T-helper 2 cell treated with Interferon-gamma antibody and Interleukin-4, amounts not matched to agents 5 μg/mL and 100 μg/mL, for 36 hours (primary cell): ENCODE measurements at places on chromosomes 2 and 18.

DNA sequence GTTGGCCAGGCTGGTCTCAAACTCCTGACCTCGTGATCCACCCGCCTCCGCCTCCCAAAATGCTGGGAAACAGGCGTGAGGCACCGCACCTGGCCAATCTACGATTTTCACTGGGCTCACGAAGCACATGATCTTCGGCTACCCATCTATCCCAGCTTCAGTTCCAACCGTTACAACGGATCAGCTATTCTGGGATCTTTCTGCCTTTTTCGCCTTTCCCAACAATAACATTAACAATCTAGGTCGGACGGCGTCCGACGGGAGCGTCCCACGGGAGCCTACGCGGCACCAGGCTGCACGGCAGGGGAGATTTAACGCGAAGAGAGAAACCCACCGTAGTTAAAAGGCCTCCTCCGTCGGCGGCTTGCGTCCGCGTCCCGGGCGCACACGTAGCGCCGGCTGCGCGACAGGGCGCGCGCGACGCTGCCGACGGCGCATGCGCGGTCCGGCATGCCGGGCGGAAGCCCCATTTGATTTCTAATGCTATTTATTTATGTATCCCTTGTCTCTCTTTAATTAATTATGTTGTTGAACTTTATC is at the start of gene MSL3B:
Gene MSL3B (minus strand): TSS at position 394 of the 540 bp plus-strand sequence.
- peak; percentile 61 for DNase-seq
- H3K36me3 ChIP-seq, result peaks cover 25% of the 10 kb centered on the region
- H3K27me3 ChIP-seq, result peaks cover 26% of the 10 kb centered on the region

DNA sequence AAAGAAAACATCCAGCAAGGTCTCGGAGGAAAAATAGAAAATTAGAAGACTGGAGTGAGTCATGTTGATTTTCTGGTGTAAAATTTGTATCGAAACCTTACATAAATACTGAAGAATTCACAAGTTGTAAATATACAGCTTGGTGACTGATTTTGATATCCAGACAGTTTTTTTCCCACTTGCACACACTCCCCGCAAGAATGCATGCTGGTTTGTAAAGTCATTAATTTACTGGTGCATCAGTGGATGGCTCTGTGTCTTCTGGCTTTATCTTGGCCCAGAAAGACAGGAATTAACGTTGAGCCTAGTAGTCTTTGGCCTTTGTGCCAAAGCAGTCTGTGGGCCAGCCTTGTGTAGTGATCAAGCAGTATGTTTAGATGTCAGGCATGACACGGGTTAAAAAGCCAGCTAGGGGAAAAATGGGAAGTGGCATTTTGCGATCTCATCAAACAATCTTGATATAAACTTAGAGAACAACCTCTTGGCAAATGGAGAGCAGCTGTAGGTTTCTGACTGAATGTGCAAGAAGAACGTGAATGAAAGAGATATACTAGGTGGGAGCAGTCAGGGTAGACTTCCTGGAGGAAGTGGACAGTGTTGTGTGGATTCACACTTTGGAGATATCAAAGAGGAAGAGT is 22.7 kb upstream of the CASP8 start:
- H3K27ac ChIP-seq, result peak overlapping the region; percentile 26
- H3K27me3 ChIP-seq, result no peaks in the 10 kb centered on the region
- H3K4me1 ChIP-seq, result peaks cover 45% of the 10 kb centered on the region
- peak overlapping the region; percentile 91 for H3K4me3 ChIP-seq

DNA sequence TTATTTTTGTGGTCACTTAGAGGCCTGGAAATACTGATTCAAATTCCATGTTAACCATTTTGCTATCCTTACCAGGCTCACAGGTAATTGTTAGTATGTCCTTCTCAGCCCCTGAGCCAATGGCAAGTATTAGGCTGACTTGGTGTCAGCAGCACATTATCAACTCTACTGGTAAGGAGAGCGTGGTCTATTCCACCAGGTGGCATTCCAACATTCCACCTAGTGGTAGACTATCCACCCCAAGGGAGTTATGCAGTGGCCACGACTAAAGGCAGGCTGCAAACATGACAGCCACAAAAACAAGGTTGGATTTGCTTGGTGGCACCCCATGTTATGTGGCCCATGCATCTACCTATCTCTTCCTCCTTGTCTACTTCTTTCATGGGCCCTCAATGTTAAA is 31.8 kb upstream of the GCC2 start:
- no peaks in the 10 kb centered on the region for H3K36me3 ChIP-seq
- H3K4me1 ChIP-seq, result no peaks in the 10 kb centered on the region
- no peak overlapping the region for H3K4me3 ChIP-seq
- no peak for DNase-seq
- no peaks in the 10 kb centered on the region for H3K27me3 ChIP-seq

DNA sequence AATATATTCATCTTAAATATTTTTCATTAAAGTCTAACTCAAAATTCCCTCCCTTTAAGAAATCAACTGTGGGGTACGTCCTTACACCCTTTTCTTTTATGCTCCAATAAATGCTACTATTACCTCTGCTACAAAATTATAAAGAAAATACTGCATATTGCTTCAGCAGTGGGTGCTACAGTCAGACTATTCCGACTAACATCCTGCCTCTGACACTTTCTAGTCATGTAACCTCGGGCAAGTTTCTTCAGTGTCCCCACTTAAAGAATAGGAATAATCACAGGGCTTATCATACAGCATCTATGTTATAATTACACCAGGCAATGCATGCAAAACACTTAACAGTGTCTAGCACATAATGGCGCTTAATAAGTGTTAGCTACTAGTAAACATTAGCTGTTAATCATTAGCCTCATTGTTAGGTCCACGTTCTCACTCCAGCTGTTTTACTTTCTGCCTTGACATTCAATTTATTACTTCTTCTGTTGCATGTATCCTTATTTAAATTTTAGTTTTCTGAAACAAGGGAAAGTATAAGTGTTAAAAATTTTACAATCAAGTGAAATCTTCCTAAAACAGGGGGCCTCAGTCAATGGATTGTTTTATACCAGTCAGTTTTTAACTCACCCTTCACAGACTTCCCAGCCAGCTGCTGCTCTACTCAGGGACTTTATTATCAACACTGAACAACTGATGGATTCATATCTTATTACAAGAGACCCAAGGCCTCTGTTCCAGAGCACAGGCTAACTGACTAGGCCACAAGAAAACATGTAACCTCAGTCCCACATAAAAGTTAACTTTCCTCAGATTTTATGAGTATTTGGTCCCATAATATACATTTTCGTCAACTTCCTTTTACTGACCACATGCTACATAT is 54.0 kb downstream of the CLASP1 start:
- H3K36me3 ChIP-seq, result peaks cover 2% of the 10 kb centered on the region
- peaks cover 25% of the 10 kb centered on the region for H3K4me1 ChIP-seq
- H3K4me3 ChIP-seq, result no peak overlapping the region
- H3K27me3 ChIP-seq, result no peaks in the 10 kb centered on the region
- no peak for DNase-seq

DNA sequence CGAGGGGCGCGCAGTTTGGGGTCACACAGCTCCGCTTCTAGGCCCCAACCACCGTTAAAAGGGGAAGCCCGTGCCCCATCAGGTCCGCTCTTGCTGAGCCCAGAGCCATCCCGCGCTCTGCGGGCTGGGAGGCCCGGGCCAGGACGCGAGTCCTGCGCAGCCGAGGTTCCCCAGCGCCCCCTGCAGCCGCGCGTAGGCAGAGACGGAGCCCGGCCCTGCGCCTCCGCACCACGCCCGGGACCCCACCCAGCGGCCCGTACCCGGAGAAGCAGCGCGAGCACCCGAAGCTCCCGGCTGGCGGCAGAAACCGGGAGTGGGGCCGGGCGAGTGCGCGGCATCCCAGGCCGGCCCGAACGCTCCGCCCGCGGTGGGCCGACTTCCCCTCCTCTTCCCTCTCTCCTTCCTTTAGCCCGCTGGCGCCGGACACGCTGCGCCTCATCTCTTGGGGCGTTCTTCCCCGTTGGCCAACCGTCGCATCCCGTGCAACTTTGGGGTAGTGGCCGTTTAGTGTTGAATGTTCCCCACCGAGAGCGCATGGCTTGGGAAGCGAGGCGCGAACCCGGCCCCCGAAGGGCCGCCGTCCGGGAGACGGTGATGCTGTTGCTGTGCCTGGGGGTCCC is at the start of gene ITGA4:
Gene ITGA4 (plus strand): TSS at position 266 of the 620 bp plus-strand sequence. CDS start 269 bp downstream, at position 535.
- no peaks in the 10 kb centered on the region for H3K27me3 ChIP-seq
- peak; percentile 88 for DNase-seq
- peaks cover 55% of the 10 kb centered on the region for H3K4me1 ChIP-seq
- peaks cover 46% of the 10 kb centered on the region for H3K36me3 ChIP-seq
- peak within 1 kb of the TSS; percentile 92 for H3K4me3 ChIP-seq

- H3K4me3 ChIP-seq, result peak overlapping the region; percentile 63
- no peaks in the 10 kb centered on the region for H3K36me3 ChIP-seq
- peaks cover 6% of the 10 kb centered on the region for H3K27me3 ChIP-seq
Observed at GRCh38 chr2:54422072-54422581, 34.0 kb upstream of the SPTBN1 start.

GRCh38 chr2:46984642-46985476 is 69.3 kb upstream of the MCFD2 start:
- DNase-seq, result peak; percentile 75
- H3K27ac ChIP-seq, result peak overlapping the region; percentile 99
- peaks cover 43% of the 10 kb centered on the region for H3K4me1 ChIP-seq
- H3K4me3 ChIP-seq, result peak overlapping the region; percentile 80

GRCh38 chr2:105625632-105626031 is 119.1 kb upstream of the NCK2 start:
- no peak overlapping the region for H3K4me3 ChIP-seq
- no peaks in the 10 kb centered on the region for H3K4me1 ChIP-seq
- no peak overlapping the region for H3K27ac ChIP-seq
- peaks cover 13% of the 10 kb centered on the region for H3K27me3 ChIP-seq

DNA sequence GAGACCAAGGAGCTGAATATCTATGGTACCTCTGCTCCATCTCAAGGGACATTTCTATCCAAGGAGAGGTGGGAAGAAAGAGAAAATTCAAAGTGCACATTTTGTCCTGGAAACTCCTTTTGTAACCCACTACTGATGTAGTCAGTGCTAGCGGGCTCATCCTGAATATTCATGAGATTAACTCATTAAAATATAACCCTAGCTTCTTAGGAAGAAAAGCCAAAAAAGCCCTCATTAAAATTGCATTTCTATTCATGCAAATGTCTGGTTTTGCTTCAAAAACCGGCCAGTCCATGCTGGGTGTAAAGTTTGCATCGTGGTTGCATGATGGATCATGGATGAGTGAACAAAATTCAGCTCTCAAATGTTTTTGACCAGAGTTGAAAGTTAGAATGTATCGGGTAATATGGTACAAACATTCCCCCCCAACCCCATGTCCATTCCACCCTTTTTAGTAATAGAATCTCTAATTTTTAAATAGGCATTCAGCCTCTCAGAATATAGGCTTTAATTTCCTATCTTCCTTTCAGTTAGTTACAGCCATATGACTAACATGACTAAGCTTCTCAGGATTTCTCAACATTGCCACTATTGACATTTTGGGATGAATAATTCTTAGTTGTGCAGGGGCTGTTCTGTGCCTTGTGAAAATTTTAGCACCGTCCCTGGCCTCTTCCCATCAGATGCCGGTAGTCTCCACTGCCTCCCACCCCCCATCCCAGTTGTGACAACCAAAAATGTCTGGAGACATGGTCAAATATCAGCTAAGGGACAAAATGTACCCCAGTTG is 104.2 kb upstream of the RND3 start:
- no peak for DNase-seq
- no peaks in the 10 kb centered on the region for H3K36me3 ChIP-seq
- H3K4me1 ChIP-seq, result no peaks in the 10 kb centered on the region
- no peak overlapping the region for H3K4me3 ChIP-seq
- no peak overlapping the region for H3K27ac ChIP-seq
- H3K27me3 ChIP-seq, result no peaks in the 10 kb centered on the region

DNA sequence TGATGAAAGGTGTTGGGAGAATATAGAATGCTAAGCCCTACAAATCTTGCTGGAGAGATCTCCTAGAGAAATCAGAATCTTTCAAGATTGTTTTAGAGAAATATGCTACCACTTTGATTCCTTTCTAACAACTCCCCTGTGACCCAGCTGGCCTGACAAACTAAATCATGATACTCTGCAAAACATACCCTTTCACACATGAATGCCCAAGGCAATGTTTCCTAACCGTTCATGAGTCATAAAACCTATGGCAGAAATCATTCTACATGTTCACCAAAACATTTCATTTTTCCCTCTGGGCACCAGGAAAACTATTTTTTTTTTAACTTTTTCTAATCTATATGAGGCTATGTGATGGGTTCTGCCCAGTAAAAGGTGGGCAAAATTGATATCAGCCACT is 77.8 kb upstream of the SETBP1 start:
- H3K27me3 ChIP-seq, result peaks cover 9% of the 10 kb centered on the region
- H3K36me3 ChIP-seq, result no peaks in the 10 kb centered on the region
- no peaks in the 10 kb centered on the region for H3K4me1 ChIP-seq
- no peak for DNase-seq
- H3K4me3 ChIP-seq, result no peak overlapping the region

GRCh38 chr18:24913507-24914170 is 438.3 kb downstream of the ZNF521 start:
- no peaks in the 10 kb centered on the region for H3K36me3 ChIP-seq
- H3K27ac ChIP-seq, result no peak overlapping the region
- H3K27me3 ChIP-seq, result no peaks in the 10 kb centered on the region
- no peaks in the 10 kb centered on the region for H3K4me1 ChIP-seq
- no peak overlapping the region for H3K4me3 ChIP-seq
- no peak for DNase-seq

- no peak overlapping the region for H3K4me3 ChIP-seq
- DNase-seq, result no peak
- no peaks in the 10 kb centered on the region for H3K36me3 ChIP-seq
- H3K27me3 ChIP-seq, result no peaks in the 10 kb centered on the region
Observed at GRCh38 chr2:17272652-17273525, 245.4 kb downstream of the RAD51AP2 start.

DNA sequence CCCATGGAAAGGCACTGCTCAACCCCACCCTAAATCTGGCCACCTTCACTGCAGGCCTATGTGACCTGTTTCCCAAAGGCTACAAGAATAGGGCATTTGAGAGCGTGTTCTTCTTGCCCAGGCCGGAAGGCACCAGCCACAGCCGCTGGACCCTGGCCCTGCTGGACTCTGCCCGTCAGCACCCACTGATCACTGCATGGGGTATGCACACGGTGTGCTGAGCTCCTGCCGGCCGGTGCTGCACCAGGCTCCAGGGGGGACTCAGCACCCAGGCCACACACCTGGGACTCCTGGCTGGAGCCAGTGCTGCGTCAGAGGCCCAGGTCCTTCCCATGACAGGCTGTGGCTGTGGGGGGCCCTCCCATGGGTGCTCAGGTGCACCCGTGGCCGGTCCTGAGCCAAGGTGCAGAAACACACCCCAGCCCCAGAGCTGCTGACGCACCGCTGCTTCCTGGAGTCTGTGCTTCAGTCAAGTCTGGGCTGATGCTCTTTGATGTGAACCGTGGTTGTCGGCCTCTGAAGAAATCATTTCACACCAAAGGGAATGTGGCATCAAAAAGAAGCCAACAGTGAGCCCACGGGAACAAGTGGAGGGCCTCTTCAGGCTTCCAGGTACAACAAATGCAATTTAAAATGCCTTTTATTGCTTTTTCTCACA is 6.5 kb downstream of the KCNG2 start:
- no peaks in the 10 kb centered on the region for H3K36me3 ChIP-seq
- H3K4me3 ChIP-seq, result no peak overlapping the region
- H3K27me3 ChIP-seq, result peaks cover 17% of the 10 kb centered on the region
- H3K4me1 ChIP-seq, result peaks cover 5% of the 10 kb centered on the region
- H3K27ac ChIP-seq, result no peak overlapping the region

DNA sequence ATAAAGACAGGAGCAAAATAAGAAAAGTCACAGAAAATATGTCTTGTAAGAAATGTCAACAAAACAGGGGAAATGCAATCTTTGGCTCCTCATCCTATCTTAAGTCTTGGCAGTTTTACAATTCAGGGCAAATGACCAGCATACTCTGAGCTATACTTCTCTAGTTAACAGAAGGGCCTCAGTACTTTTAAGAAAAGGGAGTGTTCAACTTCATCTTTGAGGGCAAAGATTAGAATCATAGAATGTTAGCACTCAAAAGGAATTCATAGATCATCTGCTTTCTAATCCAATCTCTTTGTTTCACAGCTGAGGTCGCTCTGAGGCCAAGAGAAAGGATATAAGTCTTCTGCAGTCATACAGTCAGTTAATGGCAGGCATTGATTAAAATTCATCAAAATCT is 174.0 kb upstream of the NT5C1B start:
- no peak for DNase-seq
- no peaks in the 10 kb centered on the region for H3K4me1 ChIP-seq
- H3K27ac ChIP-seq, result no peak overlapping the region
